ENCODE measurements at places on chromosomes 5 and 9. TPM values are rescaled to one million over a fixed set of nuclear protein-coding genes. Genes with fewer than 3 reads are reported as not detected.

Gene OR1Q1
- total RNA-seq = 0.81 TPM

Gene LCN1
- not detected for total RNA-seq

Gene ELL2
- total RNA-seq = 51.1 TPM

Gene TMEM232
- 4.7 TPM for total RNA-seq

Gene SAPCD2
- 0.41 TPM for total RNA-seq

Gene LCN9
- not detected for total RNA-seq
